ENCODE measurements at places on chromosomes 2 and 18.

- no peak for DNase-seq
These were observed 5.2 kb upstream of the DNAJB2 start for GRCh38 chr2:219273937-219274336.

GRCh38 chr18:47830772-47831171 lies 99.7 kb downstream of the SMAD2 start:
- no peak for DNase-seq

- peak; percentile 24 for DNase-seq
These were observed 175.7 kb downstream of the SOCS6 start for GRCh38 chr18:70464343-70465114.

DNA sequence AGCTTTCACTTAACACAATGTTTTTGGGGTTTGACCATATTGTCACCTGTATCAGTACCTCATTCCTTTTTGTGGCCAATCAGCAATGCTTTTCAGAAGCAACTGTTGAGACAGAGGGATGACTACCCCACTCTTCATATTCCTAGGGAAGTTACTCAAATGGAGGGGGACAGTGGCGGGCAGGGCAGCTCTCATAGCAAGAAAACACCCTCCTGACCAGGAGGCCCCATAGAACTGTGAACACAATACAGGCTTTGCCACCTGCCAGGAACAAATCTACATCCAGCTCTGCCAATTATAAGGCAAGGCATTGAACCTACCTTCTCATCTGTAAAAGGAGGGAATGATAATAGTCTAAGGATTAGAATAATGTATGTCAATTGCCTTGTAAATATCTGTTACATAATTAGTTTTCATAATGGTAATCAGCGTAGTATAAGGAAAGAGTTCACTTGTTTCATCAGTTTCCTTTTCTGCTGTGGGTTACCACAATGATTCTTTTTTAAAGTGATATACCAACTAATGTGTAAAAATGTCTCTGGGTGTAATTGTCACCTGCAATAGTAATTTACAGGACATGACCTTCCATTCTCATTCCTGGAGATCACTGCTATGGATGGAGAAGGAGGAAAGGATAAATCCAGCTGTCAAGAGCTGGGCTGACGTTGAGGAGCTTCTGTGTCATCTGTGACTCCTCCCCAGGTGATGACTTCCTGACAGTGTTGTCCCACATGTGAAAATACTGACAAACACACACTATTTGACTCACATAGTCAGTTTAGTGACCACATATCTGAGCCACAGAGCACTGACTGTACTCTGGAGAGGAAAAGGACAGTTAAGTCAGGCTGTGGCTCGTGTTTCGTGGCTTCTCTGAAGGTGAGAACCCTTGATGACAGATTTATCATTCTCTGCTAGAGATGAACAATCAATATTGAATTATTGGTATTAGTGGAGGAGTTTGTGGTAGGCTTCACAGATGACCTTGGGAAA lies 13.5 kb downstream of the ALPK2 start:
- DNase-seq, result no peak

- DNase-seq, result no peak
These were observed 185.7 kb downstream of the HAUS1 start for GRCh38 chr18:46289931-46290330.

DNA sequence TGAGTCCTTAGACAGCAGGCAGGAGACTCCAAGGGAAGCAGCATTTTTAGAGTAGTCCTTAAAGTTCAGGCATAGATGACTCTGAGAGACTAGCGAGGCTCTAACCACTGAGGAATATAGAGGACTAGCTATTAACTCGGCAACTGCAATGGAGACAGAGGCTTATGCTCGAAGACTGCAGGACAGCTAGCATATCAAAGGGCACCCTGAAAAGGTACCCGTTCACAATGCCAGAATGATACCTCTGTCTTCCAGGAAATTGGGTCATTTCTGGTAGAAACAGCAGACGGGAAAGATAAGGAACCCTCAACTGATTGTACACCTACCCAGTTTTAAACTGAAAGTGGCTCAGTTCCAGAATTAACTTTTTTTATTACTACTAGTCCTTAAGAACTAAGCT lies 1204.0 kb upstream of the ZEB2 start:
- no peak for DNase-seq

Measured in foreskin fibroblast (primary cell).